Activated CD8-positive, alpha-beta T cell treated with anti-CD3 and anti-CD28 coated beads for 36 hours (primary cell): ENCODE measurements at places on chromosomes 5 and 9. TPM values are rescaled to one million over a fixed set of nuclear protein-coding genes. Genes with fewer than 3 reads are reported as not detected.

The TNFSF15 gene
- 0.16 TPM for total RNA-seq

The IFNA13 gene
- not detected for total RNA-seq

The NUTM2F gene
- not detected for total RNA-seq

The DDX4 gene
- total RNA-seq = not detected

The DOK3 gene
- 7.4 TPM for total RNA-seq

The PCDHA7 gene
- not detected for total RNA-seq

The JAKMIP2 gene
- total RNA-seq = 2.6 TPM

The PTGES gene
- total RNA-seq = 0.56 TPM

GRCh38 chr5:67679184-67679841 is 482.7 kb upstream of the CD180 start:
- DNase-seq = no peak

GRCh38 chr9:96150324-96151227 is 151.4 kb downstream of the HSD17B3 start:
- DNase-seq = peak; percentile 88

DNA sequence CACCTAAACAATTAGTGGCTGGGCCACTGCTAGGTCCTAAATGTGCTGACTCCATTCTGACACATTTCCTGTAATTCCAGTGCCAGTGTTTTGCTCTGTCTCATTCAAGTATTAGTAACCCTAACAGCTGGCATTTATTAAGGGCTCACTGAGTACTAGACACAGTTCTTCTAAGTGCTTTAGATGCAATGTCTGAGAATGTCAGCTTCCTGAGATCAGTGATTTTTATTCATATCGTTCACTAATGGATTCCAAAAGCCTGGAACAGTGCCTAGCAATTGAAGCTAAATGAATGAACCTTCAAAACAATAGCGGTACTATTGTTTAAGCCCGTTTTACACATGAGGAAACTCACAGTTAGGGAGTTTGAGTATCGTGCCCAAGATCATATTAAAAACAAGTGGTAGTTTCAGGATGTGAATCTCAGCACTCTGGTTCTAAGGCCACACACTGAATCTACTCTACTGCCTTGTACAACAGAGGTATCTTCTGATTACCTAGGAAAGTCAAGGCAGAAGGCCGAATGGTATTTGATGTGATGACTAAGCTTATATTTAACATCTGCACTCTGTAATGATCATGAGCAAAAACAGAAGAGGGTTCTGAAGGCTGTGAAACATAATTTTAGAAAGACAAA is 304.0 kb downstream of the PJA2 start:
- no peak for DNase-seq

GRCh38 chr5:1183424-1184162 is 17.8 kb upstream of the SLC6A19 start:
- no peak for DNase-seq

DNA sequence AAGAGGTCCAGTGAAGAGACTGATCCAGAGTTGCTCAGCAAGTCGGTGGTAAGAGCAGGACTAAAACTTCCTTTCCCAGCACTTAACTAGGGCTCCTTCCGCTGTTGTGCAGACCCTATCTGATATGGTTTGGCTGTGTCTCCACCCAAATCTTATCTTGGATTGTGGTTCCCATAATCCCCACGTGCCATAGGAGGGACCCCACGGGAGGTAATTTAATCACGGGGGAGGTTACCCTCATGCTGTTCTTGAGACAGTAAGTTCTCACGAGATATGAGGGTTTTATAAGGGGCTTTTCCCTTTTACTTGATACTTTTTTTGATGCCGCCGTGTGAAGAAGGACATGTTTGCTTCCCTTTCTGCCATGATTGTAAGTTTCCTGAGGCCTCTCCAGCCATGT is 221.9 kb upstream of the GLRA1 start:
- no peak for DNase-seq

DNA sequence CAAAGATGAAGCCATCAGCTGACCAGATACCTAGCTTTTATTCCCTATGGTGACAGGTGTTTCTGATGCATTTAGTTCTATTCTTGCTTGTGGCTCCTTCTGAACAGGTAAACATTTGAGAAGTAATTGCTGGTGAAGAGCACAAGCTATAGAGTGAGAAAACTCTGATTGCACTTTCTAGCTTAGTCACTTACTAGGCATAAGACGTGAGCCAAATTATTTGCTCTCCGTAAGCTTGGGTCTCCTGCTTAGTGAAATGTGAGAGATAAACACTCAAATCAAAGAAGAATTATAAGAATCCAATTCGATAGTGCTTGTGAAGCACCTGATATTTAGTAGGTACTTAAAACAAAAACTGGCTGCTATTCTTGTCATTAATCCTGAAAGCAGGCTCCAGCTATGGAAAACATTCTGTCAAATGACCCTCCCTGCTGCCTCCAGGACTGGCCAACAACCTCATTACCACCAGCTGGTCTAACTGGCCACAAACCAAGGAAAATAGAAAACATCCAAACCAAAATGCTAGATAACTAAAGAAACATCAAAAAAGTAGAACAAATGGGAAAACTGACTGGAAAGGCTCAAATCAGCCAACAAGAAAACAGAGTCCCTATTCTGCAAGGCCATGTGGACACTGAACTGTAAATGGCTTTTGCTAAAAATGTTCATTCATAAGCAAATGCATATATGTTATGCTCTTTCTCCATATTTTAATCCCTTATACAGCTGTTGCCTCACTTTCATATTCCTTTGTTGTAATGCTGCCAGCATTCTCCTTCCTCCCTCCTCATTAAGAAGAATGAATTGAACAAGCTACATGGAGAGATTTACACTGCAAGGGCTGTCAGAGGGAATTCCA is 616.1 kb downstream of the DTWD2 start:
- DNase-seq = no peak

GRCh38 chr9:69900406-69900805 is 79.8 kb downstream of the CFAP95 start:
- DNase-seq = no peak

DNA sequence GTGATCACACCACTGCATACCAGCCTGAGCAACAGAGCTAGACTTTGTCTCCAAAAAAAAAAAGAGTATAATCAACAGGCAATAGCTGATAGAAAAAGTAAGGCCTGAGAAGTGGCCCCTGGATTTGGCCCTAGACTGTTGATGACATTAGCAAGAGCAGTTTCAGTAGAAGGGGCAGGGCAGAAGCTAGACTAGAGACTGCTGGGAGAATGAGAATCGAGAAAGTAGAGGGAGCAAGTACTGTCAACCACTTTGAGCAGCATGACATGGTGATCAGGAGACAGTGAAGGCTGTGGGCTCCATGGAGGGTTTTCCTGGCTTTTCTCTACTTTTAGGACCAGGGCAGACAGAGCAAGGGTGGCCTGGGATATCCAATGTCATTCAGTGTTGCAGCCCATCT is 34.9 kb upstream of the B4GALT1 start:
- no peak for DNase-seq

- no peak for DNase-seq
Observed at GRCh38 chr5:131297886-131298285, 34.0 kb downstream of the CDC42SE2 start.

- peak; percentile 90 for DNase-seq
Observed at GRCh38 chr5:177116631-177117373, 16.8 kb upstream of the NSD1 start.

DNA sequence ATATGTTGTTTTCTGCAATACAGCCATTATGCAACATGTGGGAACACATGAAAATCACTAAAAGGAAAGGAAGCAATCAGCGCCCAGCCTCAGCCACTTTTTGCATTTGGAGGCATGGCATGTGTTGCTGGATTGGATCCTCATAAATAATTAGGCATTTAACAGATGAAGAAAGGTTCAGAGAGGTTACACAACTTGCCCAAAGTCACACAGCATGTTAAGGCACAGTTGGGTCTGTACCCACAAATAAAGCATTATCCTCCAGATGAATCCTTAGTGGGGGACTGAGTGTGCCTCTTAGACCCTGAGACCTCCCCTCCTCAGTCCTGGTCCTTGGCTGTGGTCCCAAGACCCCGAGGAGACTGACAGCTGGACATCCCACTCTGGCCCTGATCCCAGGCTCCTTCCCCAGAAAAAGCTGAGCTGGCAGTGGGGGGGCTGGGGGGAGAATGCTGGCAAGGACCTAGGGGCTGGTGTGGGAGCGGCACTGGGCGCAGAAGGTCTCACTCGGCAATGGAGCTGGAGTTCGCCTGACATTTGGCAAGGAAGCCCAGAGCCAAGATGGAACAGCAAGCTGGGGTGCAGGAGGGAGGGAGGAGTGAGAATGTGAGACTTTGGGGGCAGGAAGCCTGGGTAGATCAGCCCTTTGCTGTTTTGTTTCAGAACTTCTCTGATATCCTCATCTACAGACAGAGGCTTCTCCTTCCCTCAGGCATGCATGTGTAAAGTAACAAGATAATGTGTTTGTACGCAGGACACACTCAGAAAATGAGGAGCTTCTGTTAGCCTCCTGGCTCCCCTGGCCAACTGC is 6.9 kb upstream of the AKNA start:
- DNase-seq = no peak

GRCh38 chr5:1494780-1495524 is 28.8 kb downstream of the LPCAT1 start:
- DNase-seq = peak; percentile 28

GRCh38 chr5:142688281-142688989 is 2.5 kb upstream of the FGF1 start:
- no peak for DNase-seq

- DNase-seq = no peak
Observed at GRCh38 chr5:14212838-14213237, 69.7 kb downstream of the TRIO start.

- DNase-seq = no peak
Observed at GRCh38 chr9:136307215-136307750, 3.4 kb upstream of the CCDC187 start.

DNA sequence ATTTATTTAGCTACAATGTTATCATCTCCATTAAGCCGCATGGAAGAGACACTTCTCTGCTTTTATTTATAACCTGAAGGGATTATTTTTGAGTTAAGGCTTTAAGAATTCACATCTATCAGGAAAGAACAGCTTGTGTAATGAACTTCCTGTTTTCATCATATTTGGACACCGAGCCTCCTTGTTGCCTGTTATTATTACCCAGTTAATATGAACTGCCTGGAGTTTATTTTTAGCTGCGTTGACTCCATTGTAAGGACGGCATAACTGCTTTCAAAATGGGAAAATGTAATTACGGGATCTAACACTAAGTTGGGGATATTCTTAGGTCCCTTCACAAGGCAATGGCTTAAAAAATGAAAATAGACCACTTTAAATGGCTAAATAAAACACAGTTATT is 89.0 kb upstream of the NR4A3 start:
- no peak for DNase-seq

DNA sequence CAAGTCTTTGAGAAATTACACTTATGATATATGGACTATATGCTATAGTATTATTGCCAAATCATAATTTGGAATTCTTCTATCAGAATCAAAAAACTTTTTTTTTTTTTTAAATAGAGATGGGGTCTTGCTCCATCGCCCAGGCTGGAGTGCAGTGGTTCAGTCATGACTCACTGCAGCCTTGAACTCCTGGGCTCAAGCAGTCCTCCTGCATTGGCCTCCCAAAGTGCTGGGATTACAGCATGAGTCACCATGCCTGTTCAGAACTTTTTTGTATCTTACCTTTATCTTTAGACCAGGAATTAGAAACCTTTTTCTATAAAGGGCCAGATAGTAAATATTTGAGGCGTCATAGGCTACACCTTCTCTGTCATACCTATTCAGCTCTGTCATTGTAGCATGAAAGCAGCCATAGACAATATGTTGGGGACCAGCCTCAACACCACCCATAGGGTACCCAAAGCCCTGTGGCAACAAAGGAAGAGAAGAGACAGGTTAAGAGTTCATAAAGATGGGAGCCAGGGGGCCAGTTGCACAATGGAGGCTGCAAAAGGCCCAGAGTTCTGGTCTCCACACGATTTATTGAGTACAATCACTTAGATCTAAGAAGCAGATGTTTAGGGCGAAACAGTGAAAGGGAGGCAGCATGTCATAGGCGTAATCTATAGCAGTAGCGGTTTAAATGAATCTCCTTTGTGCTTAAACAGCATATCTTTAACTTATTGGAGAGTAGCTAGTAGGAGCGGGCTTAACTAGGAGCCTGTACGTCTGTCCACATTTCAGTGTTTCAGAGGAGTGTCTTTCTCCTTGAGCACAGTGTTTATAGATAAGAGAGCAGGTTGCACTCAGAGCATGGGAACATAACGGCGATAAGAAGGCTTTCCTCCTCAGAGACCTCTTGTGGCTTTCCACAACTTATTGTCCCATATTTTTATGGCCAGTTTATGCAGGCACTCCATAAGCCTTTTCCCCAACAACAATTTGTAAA is 12.5 kb downstream of the ECM2 start:
- no peak for DNase-seq

DNA sequence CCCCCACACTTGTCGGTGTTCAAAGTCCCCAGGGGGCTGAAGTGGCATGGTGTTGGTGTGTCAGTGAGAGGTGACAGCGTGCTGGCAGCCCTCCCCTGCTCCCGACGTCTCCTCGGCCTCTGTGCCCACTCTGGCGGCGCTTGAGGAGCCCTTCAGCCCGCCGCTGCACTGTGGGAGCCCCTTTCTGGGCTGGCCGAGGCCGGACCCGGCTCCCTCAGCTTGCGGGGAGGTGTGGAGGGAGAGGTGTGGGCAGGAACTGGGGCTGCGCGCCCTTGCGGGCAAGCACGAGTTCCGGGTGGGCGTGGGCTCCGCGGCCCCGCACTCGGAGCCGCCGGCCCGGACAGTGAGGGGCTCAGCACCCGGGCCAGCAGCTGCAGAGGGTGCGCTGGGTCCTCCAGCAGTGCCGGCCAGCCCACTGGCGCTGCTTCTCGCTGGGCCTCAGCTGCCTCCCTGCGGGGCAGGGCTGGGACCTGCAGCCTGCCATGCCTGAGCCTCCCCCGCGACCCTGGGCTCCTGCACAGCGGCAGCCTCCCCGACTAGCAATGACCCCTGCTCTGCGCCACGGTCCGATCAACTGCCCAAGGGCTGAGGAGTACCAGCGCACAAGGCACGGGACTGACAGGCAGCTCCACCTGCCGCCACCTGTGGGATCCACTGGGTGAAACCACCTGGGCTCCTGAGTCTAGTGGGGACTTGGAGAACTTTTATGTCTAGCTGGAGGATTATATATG is 224.1 kb upstream of the RIOK2 start:
- DNase-seq = no peak

DNA sequence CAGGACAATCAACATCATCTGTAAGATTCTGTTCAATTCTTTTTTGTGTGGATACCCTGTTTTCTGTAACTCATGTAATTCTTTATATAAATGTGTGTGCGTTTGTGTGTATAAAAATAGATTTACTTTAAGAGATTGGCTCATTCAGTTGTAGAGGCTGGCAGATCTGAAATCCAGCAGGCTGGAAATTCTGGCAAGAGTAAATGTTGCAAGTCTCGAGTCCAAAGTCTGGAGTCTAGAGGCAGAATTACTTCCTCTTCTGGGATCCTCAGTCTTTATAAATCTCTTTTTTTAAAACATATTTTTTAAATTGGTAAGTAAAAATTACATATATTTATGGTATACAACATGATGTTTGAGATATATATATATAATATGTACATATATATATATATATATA is 202.1 kb upstream of the TMEM161B start:
- no peak for DNase-seq

DNA sequence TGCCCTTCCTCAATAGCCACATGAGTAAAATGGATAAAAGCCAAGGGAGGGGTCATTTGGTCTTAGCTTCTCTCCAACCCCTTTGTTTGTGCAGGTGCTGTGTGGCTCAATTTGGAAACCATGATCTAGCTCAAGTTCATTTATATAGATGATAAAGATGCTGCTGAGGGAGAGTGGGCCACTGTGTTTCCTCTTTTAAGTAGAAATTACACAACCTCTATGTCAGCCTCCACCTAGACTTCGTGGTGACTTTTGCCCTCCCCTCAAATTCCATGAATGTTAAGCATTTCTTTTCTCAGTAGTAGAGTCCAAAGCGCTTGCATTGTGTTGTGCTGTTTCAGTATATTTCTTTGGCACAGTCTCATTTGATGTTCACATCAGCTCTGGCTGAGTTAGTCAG is 241.4 kb downstream of the ARHGAP26 start:
- peak; percentile 45 for DNase-seq
